ENCODE measurements at places on chromosomes 12 and 14.
A peak's percentile ranks its signal among the peaks of the same experiment; 100 is the strongest.

- DNase-seq, result no peak
These were observed 172.7 kb downstream of the CNTN1 start for GRCh38 chr12:40864891-40865290.

- no peak for DNase-seq
These were observed 270.2 kb upstream of the SRRM4 start for GRCh38 chr12:118711185-118711584.

GRCh38 chr12:30991466-30991865, 64.9 kb downstream of the TSPAN11 start:
- DNase-seq, result no peak

DNA sequence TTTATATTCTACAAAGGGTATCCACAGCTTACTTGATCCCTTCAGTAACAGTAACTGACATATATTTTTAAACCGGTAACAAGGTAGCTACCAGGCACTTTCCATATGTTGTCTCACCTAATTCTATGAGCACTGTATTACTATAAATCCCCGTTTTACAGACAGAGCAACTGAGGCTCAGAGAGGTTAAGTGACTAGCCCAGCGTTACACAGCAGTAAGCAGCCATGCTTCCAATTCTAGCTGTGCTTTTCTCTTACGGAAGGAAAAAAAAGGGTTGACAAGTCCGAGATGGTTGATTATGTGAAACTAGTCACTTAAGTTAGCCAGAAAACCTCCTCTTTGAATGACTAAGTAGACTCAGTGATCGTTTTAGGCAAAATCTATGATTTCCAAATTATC, 187.3 kb upstream of the LHX5 start:
- DNase-seq, result no peak

- no peak for DNase-seq
These were observed 25.0 kb downstream of the KIF21A start for GRCh38 chr12:39417916-39418315.

- no peak for DNase-seq
These were observed 35.6 kb downstream of the FIGNL2 start for GRCh38 chr12:51812871-51813270.

GRCh38 chr14:21039585-21040369, 2.4 kb upstream of the RNASE7 start:
- peak; percentile 67 for DNase-seq

GRCh38 chr12:12726555-12727093, 9.5 kb downstream of the CDKN1B start:
- DNase-seq, result peak; percentile 76

GRCh38 chr14:61467296-61467695, 145.9 kb downstream of the PRKCH start:
- no peak for DNase-seq

GRCh38 chr12:69254046-69254445, 14.7 kb downstream of the CPSF6 start:
- DNase-seq, result peak; percentile 58

GRCh38 chr12:114263056-114263805, 142.7 kb downstream of the TBX5 start:
- DNase-seq, result peak; percentile 28

DNA sequence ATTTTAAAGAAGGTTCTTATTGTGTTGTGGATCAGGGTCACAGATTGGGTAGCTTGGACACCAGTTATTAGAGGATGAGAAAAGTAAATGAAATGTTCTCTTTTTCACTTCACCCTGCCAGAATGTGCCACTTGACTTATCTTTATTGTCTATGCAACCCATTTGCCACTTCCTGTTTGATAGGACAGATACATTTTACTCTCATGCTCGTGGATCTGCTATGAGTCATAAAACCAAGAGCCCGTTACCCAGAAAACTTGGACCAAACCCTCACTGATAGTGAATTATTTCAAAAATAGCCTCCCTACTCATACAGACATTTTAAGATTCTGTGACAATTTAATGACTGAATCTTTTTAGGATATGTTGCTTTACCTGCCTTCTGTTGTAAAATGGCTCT, 1.8 kb downstream of the ISCA2 start:
- DNase-seq, result no peak

- DNase-seq, result no peak
These were observed 11.3 kb downstream of the CMKLR1 start for GRCh38 chr12:108327621-108328344.

DNA sequence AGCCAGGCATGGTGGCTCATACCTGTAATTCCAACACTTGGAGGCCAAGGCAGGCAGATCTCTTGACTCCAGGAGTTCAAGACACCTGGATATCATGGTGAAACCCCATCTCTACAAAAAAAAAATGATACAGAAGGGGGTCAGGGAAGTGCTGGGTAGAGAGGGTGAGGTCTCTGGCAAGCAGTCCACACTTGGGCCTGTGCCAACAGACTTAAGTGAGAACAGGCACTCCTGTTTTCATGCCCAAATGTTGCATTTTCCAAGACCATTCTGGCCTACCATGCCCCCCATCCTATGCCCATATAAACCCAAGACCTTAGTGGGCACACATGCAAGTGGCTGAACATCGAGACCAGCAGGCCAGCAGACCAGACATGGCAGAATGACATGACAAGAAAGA, 16.0 kb upstream of the CMAS start:
- no peak for DNase-seq

GRCh38 chr14:92726135-92726932, 22.1 kb downstream of the LGMN start:
- peak; percentile 81 for DNase-seq

DNA sequence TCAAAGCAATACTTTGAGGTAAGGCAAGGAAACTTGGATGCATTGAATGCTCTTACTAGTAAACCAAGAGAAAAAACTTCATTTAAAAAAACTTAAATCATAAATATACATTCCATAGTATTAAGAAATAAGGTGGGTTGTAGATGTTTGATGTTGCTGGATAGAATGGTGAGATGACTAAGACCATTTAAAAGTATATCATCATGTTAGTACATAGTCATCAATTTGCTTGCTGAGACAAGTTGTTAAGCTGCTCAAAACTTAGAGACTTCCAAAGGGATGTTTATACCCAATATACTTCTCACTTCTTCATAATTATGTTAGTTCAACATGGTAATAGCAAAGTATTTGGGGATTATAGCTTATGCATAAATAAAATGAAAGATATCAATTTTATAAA, 675.5 kb upstream of the MGAT4C start:
- DNase-seq, result no peak

GRCh38 chr12:19431407-19432308, 7.6 kb upstream of the AEBP2 start:
- peak; percentile 81 for DNase-seq

DNA sequence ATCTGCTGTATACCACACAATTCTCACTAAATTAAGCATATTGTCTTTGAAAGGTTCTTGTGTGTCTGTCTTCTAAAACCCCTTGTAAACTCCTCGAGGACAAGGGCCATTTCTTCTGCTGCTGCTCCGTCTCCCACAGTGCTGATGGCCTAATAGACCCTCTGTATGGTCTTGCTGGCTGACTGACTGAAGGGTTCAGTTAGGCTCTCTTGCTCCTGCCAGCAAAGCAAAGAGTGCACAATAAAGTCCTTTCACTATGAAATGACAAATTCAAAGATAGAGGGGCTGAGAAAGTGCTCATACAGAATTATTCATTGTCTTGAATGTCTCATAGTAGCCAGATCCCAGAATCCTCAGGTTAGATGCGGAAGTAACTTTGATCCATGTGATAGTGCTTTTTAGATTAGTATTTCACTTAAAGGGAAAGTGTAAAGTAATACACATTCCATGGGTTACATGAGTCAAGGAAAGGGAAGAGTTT, 14.2 kb upstream of the RIOX1 start:
- DNase-seq, result no peak

DNA sequence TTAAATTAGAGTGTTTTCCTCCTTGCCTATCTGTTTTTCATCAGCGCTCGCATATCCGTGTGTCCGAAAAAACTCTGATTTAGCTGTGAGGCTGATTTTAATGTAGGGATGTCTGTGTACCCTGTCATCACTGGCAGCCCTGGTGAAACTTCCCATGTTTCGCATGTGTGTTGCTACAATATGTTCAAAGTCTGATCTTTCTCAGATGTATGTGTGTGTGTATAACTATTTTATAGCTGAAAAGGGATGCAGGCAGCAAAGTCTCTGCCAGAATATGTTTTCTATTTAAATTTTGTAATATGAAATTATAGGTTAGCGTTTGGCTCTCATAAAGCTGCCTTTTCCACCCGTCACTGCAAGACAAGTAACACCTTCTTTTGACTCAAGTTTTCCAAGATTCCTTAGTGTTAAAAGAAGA, 154.8 kb downstream of the TMTC2 start:
- DNase-seq, result no peak

DNA sequence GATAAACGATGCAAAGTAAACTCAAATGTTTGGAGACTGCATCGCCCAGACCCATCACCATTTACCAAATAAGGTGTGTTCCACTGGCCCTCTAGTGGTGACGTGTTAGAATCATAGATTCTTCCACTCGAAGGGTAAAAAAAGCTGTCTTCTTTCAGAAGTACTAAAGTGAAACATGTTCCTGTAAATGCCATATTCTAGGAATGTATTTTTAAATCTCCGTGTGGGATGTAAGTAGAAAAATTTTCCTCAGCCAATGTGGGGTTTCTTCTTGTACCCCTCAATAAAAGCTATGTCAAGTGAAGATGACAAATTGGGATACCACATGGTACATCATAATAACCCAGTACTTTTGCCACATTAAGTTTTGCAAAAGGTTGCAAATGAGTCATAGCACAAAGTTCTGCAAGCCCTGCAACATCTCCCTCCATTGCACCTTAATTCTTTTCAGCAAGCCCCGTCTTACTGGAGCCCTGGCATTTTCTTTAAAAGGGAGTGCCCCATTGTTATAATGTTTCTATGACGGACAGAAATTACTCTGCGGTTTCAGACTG, 100.8 kb downstream of the CCER1 start:
- peak; percentile 68 for DNase-seq

DNA sequence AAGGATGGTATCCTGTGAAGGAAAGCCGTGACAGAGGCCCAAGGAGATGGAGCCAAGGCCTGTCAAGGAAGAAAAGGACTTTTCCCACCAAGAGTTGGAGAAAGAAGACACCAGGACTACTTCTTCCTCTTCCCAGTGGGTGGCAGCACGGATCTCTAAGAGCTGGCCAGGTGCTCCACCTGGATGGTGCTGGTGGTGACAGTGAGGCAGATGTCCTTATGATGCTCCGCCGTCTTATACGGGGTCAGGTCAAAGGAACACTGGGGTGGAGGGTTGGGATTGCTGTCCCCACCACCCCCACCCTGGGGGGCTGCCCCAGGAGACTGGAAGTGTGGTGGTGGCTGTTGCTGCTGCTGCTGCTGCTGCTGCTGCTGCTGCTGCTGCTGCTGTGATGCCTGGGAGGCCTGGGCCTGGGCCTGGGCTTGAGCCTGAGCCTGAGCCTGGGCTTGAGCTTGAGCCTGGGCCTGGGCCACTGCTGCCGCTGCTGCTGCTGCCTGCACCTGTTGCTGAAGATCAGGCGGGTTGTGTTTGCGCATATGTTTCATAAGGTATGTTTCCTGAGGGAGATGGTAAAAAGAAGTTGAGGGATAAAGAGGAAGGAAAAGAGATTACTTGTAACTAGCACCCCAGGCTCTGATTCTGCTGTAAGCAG, 4.8 kb upstream of the ING4 start:
- no peak for DNase-seq

GRCh38 chr12:613996-614395, 49.2 kb downstream of the NINJ2 start:
- no peak for DNase-seq

DNA sequence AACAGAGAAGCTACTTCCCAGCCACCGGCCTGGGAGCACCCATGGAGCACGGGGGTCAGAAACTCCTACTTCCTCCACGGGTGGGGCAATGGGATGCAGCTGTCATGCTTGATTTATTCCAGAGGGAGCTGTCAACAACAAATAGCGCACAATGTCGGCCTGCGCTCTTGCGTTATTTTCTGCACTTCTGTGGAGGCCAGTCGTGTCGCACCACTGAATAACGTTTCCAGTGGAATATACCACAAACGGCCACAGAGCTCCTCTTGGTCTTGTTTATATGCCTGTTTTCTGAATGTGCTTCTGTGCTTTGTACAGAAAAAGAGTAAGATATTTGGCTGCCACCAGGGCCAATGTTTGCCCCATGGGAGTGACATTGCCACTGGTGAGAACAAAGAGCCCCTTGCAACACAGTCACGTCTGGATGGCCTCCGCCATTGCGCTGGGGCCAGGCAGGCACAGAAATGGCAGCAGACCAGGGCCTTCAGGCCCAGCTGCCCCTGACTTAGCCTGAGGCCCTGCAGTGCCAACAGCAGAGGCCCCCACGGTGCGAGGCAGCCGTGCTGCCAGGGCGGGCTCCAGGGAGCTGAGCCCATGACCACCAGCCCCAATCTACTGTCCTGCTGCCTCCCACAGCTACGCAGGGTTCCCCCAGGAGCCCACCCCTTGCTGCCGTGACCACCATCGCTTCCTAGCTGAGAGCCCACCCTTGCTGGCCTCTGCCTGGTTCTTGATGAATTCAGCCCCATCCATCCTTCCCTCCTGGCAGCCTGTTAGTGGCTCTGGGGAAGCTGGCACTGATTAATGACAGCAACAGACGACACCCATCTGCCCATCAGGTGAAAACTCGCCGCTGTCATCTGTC, 28.9 kb upstream of the TMEM179 start:
- DNase-seq, result no peak

GRCh38 chr14:43729143-43729542, 777.9 kb downstream of the FSCB start:
- DNase-seq, result no peak

GRCh38 chr12:55847603-55848291, 5.0 kb upstream of the MMP19 start:
- DNase-seq, result peak; percentile 99

DNA sequence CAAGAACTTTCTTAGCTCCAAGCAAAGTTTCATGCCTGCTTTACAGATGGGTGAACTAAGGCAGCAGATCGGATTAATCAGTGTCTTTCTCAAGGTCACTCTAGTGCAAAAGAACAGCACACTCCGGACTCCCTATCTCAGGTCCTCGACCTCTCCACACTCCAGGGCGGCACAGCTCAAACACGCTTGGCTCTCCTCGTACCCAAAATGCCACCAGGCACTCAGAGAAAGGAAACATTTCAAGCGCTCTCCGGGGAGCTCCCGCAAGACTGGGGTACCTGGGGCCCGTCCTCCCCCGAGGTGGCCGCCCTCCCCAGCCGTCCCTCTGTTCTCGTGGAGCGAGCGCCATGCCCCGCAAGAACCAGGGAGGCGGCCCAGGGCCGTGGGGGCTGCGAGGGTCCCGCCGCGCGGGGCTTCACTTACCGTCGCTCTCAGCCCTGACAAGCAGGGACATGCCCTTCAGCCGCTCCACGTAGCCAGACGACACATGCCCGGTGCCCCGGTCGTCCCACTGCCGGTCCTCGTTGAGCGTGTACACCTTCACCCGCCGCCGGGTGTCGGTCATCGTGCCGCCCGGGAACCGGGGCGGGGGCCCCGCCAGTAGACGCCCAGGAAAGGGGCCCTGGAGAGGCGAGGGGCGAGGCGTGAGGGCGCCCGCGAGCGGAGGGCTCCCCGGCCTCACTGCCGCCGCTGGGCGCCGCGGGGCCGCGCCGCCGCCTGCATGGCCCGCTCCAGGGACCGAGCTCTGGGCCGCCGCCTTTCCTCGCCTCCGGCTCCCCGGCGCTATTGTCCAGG, 830 bp downstream of the PPP4R3A start:
- DNase-seq, result no peak

GRCh38 chr12:53514628-53515290, 7.5 kb upstream of the NPFF start:
- DNase-seq, result no peak

- no peak for DNase-seq
These were observed 76.4 kb downstream of the RGS6 start for GRCh38 chr14:72008666-72009065.

Data from astrocyte of the spinal cord (primary cell).